Amniotic stem cell (primary cell): ENCODE measurements at places on chromosomes 6 and 20.

DNA sequence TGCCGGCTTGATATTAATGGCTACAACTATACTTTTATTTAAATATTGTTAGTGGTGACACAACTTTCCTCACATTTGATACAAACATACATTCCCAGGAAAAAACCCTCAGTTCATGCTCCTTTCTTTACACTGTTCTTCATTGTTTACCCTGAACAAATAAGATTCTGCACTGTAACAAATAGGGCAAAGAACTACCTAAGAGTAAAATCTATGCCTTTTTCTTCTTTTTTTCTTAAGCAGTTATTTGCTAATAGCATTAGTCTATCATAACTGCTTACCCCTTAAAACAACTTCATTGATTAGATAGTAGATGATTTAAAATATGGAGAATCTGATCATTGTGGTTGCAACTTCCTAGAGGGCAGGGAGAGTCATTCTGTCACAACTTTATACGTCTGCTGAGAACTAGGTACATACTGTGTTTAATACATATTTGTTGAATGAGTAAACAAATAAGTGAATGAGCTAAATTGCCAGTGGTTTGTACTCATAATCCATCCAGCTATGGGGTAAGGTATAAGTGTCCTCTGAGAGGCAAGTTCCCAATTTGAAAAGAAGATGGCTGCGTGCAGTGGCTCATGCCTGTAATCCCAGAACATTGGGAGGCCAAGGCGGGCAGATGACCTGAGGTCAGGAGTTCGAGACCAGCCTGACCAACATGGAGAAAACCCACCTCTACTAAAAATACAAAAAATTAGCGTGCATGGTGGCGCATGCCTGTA, 161.0 kb downstream of the CDK19 start:
- DNase-seq = no peak

DNA sequence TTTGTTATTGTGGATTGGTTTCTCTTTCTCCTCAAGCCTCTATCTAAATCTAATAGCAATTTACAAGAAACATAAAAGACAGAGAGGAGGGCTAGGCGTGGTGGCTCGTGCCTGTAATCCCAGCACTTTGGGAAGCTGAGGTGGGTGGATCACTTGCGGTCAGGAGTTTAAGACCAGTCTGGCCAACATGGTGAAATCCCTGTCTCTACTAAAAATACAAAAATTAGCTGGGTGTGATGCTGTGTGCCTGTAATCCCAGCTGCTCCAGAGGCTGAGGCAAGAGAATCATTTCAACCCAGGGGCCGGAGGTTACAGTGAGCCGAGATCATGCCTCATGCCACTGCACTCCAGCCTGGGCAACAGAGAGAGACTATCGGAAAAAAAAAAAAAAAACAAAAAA, 46.6 kb downstream of the SLC2A12 start:
- no peak for DNase-seq

- no peak for DNase-seq
Observed at GRCh38 chr6:159913862-159914564, 23.2 kb downstream of the MAS1 start.

DNA sequence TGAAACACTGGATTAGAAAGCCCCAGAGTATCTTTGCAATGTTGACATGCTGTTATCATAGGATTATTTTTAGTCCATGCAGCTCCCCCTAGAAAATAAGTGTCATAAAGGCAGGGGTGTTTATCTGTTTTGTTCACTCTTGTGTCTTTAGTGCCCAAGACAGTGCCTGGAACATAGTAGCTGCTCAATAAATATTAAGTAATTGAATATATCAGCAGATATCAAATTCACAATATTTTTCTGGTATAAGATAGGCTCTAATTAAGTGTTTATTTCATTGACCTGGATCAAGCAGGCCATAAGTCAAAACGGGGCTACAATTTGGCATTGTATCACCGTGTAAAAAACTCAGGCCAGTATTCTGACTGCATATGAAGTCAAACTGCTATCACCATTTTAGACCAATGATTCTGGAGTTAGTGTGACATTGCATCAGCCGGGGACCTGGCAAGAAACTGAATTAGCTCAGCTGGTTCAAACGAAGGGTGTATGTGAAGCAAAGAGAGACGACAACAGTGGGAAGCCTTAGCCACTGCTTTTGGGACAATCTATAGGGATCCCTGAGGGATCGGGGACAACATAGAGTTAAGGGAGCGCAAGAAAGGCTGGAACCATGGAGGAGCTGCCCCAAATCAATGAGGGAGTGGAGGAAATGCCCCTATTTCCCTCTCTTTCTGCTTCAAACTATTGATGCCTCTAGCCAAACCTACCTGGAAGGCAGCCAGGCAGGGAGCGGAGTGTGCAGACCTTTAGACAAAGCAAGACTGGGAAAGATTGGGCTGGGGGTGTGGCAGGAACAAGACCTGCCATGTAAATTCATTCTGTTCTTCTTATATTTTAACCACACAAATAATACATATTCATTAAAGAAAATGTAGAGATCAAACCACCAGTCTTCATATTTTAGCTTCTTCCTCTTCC, 112.2 kb downstream of the PLEKHG1 start:
- no peak for DNase-seq

DNA sequence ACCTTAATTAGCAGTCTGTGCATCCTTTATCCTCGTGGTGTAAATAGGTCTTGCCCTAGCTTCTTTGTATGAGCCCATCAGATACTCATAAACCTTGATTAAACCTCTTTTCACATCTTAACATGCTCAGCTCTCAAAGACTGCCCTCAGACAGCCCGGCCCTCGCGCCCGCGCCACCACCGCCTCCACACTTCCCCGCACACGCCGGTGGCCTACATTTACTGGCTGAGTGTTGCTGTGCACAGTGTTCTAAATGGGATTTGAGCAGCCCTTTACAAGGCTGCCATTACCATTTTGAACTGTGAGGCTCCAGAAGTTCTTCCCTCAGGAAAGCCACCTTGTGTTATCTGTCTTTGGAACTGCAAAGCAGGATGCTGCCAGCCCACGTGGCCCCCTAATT, 63.0 kb upstream of the INSM1 start:
- DNase-seq = no peak

- peak; percentile 75 for DNase-seq
Observed at GRCh38 chr6:45714741-45715507, 300.7 kb downstream of the CLIC5 start.

GRCh38 chr6:128350416-128351254, 169.8 kb downstream of the PTPRK start:
- no peak for DNase-seq

GRCh38 chr6:156687789-156688619, 89.2 kb upstream of the ARID1B start:
- no peak for DNase-seq

DNA sequence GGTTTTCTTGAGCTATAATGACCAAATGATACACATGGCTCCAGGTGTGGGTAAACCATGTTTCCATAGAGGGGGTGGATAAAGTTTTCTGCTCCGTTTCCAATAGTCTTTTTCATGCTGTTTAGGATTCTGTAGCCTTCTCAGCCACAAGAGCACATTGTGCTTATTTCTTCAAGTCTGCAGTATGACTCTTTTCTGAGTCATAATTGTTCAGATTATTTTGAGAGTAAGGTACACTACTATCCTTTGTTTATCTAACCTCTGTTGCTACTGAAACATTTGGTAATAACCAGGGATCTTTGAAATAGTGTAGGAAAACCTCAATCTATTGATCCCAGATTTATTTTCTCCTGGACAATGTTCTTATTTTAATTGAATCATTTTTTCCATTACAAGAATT, 247.9 kb upstream of the BMP2 start:
- no peak for DNase-seq

DNA sequence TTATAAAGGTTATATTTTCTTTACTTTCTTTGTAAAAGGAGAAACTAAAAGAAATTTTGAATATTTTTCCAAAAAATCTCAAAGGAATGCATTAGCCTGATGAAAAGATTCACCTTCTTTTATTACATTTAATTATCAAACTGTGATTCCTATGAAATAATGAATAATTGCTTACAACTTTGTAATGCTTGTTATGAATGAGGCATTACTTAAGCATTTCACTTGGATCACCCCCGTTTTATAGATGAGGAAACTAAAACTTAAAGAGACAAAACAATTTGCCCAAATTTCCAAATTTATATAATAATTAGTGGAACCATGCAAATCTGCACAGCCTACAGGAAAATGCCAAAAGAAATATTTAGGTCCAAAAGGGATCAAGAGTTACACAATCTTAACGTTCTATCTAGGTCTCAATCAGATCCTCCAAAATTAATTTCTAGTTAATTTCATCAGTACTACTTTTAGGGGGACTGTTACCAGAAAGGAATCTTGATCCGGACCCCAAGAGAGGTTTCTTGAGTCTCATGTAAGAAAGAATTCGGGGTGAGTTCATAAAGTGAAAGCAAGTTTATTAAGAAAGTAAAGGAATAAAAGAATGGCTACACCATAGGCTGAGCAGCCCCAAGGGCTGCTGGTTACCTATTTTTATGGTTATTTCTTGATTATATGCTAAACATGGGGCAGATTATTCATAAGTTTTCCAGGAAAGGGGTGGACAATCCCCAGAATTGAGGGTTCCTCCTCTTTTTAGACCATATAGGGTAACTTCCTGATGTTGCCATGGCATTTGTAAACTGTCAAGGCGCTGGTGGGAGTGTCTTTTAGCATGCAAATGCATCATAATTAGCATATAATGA, 288.0 kb downstream of the ADGB start:
- DNase-seq = no peak

- DNase-seq = peak; percentile 38
Observed at GRCh38 chr6:2353412-2354137, 108.2 kb upstream of the GMDS start.

DNA sequence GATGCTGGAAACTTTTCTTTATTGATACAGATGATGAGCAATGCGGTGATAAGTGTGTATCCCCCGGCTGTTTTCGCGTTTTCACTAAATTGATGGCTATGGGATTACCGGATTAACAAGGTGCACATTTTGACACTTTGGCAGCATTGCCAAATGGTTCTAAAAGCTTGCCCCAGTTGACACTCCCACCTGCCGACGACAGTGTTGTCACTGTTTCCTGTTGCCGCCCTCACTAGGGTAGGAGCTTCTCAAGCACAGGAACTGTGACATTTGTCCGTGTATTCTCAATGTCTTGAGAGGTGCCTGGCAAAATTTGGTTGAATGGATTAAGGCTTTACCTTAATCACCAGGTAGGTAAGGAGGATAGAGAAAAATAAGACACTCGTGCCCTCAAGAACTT, 9.8 kb upstream of the MAPK13 start:
- no peak for DNase-seq

- no peak for DNase-seq
Observed at GRCh38 chr6:41648921-41649320, 10.7 kb downstream of the MDFI start.

DNA sequence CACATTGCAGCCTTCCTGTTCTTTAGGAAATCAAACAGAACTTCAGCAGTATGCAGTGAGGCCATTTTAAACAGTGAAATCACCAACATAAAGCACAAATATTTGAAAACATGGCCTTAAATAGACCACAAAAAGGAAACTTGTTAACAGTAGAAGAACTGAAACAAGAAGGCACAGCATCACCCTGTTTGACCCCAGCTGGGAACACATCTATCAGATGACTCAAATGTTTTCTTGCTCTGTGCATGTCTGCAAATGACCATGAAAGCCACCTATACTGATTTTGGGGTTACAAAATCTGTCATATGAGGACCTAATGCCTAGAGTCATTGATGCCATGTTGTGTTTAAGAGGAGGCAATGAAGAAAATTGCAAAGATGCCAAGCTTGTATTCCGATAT, 123.8 kb upstream of the ADGRF1 start:
- DNase-seq = no peak

- DNase-seq = peak; percentile 18
Observed at GRCh38 chr6:130872250-130873095, 45.3 kb downstream of the SMLR1 start.

GRCh38 chr6:21305893-21306332, 287.6 kb upstream of the SOX4 start:
- DNase-seq = no peak

DNA sequence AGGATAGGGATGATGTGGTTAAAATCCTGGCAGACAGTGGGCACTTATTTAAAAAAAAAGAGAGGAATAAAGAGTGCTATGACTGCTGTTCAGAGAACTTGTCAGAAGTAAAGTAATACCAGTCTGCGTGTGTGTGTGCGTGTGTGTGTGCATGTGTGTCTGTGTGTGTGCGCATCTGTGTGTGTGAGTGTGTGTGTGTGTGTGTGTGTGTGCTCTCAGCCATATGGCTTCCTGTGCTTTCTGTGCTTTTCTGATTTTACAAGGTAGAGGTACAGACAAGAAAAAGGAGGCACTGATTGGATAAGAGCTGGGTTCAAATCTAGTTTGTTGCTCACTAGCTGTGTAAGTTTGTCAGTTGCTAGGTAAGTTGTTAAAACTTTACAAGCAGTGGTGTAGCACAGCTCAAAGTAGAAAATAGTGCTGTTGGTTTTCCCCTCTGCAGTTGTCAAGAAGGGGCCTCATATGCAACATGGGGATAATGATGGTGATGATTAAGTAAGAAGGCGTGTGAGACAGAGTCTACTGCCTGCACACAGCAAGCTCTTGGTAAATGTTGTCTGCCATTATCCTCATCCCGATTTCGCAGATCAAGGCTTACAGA, 155.3 kb upstream of the ZNF217 start:
- DNase-seq = no peak

DNA sequence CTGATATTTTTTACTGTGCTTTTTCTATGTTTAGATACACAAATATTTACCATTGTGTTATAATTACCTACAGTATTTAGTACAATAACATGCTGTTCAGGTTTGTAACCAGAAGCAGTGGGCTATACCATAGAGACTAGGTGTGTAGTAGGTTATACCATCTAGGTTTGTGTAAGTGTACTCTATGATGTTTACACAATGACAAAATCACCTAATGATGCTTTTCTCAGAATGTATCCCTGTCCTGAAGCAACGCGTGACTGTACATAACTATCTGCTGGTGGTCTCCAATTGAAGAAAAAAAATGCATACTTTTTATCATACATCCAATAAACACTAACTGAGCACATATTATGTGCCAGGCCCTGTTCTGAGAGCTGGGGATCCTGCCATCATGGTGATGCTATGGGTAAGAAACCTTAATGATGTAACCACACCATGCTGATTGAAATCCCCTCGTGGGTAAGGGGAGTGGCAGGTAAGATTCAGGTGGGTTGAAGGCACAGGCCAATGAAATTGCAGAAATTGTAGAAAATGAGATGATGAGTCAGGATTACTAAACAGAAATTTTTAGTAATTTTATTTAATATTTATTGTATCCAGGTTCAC, 76.8 kb downstream of the FYN start:
- DNase-seq = no peak

DNA sequence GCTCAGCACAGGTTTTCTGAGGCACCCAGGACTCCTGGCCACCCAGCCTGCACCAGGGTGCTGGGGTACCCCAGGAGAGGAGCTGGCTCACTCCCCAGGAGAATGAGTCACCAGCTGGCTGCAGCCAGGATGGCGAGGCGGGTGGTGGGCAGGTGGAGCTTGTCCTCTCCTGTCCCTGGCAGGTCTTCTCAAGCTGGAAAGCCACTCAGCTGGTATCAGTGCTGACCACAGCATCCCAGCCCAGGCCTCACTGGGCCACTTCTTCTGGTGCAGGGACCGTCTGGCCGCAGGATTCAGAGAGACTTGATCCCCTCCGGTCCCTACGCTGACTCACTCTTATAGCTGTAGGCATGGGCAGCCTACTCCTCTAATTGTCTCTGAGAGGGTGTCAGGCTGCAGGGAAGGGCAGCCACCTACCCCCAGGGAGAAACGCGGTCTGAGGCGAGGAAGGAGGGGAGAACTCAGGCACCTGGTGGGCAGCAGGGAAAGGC, 22.2 kb downstream of the TFEB start:
- DNase-seq = no peak
